ENCODE measurements at places on chromosomes 3 and 15. TPM values are rescaled to one million over a fixed set of nuclear protein-coding genes. Genes with fewer than 3 reads are reported as not detected.

The ZPLD1 gene
- 0.33 TPM for total RNA-seq

- H3K27ac ChIP-seq = peak overlapping the region; percentile 99
- DNase-seq = no peak
- H3K4me3 ChIP-seq = peak overlapping the region; percentile 54
- H3K4me1 ChIP-seq = peaks cover 6% of the 10 kb centered on the region
Observed at GRCh38 chr15:92807971-92808571, 92.1 kb upstream of the CHD2 start.

DNA sequence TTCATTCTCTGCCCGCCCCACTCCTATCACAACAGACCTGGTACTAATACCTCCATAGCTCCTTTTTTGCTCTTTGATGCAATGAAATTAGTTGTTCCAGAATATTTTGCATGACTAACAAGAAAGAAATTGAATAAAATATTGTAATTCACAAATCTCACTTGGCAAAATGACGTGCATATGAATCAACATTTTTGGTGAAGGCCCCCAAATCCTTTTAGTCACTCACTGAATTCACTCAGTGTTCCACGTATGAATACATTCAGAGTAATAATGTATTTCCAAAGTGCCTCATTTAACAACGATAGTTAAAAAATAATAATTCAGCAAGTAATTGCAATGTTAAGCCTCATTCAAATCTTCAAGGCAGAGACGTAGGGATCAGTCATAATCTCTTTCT lies 148.6 kb upstream of the STRIT1 start:
- no peaks in the 10 kb centered on the region for H3K27me3 ChIP-seq
- no peaks in the 10 kb centered on the region for H3K36me3 ChIP-seq
- DNase-seq = no peak
- no peaks in the 10 kb centered on the region for H3K4me1 ChIP-seq

- no peaks in the 10 kb centered on the region for H3K36me3 ChIP-seq
- H3K27me3 ChIP-seq = peaks cover 4% of the 10 kb centered on the region
- no peak for DNase-seq
- H3K27ac ChIP-seq = no peak overlapping the region
- no peaks in the 10 kb centered on the region for H3K4me1 ChIP-seq
Observed at GRCh38 chr15:66072616-66073361, 180.8 kb downstream of the MEGF11 start.

The CAND2 gene
- 5.6 TPM for total RNA-seq

- H3K27ac ChIP-seq = peak overlapping the region; percentile 45
- peak; percentile 55 for DNase-seq
- H3K4me1 ChIP-seq = no peaks in the 10 kb centered on the region
- no peaks in the 10 kb centered on the region for H3K27me3 ChIP-seq
- H3K4me3 ChIP-seq = no peak overlapping the region
- H3K36me3 ChIP-seq = peaks cover 5% of the 10 kb centered on the region
Observed at GRCh38 chr3:45417930-45418847, 29.8 kb downstream of the LARS2 start.

DNA sequence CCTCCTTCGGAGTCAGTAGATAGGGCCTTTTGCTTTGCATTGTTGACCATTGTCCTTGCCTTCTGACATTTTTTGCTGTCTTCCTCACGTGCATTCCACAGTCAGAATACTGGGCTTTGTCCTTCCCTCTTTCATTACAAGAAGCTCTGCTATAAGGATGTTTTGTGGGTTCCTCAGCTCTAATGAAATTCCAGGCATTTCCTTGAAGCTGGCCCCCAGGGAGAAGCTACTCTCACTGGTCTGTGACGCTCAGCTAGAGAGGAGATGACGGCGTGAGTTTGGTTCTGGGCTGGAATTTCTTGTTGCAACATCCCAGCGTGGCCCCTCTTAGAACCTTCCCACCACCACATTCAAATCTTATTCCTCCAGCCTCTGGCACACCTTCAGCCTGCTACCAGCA lies 210.2 kb downstream of the TJP1 start:
- H3K36me3 ChIP-seq = no peaks in the 10 kb centered on the region
- no peak for DNase-seq

The CLDN1 gene
- total RNA-seq = 0.80 TPM

DNA sequence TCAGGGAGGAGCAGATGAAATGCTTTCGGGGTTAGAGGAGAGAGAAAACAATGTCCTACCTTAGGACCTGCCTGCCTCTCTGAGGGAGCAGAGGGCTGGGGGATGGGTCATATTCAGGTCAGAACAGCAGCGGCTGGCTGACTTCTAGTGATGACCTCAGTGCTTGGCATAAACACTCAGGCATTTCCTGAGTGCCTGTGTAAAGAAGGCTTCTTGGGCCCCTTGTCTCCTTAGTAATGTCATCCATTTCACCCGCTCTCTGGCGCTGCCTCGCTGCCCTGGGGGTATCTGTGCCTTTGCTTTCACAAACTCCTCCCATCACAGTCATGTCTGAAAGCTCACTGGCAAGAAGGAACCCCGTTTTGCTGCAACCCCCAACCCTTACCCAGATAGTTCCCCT lies 82.9 kb upstream of the GSK3B start:
- no peaks in the 10 kb centered on the region for H3K36me3 ChIP-seq
- no peaks in the 10 kb centered on the region for H3K27me3 ChIP-seq
- peak overlapping the region; percentile 77 for H3K27ac ChIP-seq

GRCh38 chr3:188168648-188169047 lies 14.7 kb downstream of the LPP start:
- H3K4me3 ChIP-seq = no peak overlapping the region
- no peak for DNase-seq
- no peaks in the 10 kb centered on the region for H3K27me3 ChIP-seq
- peaks cover 12% of the 10 kb centered on the region for H3K4me1 ChIP-seq
- H3K36me3 ChIP-seq = no peaks in the 10 kb centered on the region

DNA sequence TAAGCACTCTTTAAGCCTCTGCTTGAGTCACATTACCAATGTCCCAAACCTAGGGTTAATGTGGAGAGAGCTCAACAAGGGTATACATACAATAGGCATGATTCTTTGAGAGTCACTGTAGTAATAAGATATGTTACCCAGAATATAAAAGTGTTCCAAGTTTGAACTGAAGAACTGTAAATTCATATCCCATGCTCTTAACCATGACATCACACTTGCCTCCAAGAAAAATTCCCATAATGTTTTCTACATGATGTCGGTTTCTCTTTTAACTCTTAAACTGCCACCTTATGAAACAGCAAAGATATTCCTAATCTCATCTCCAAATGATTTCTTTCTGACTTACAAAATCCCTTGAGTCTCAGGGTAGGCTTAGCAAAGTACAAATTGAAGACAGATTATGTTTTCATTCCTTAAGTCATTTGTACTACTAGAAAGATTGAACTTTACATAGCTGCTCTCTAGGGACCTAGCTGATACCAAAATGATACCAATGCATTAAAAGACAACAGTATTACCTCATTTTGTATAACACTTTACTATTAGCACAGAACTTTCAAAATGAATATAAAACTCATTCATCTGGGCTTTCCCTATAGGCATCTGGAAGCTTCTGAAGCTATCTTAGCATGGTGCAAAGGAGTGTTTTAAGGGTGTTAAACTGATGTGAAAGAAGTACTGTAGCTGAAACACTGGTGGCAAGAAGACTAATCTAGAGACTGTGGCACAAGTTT lies 127.1 kb downstream of the KCNMB2 start:
- H3K27ac ChIP-seq = no peak overlapping the region
- no peak overlapping the region for H3K4me3 ChIP-seq
- no peaks in the 10 kb centered on the region for H3K4me1 ChIP-seq
- H3K27me3 ChIP-seq = no peaks in the 10 kb centered on the region
- no peaks in the 10 kb centered on the region for H3K36me3 ChIP-seq

GRCh38 chr3:124448954-124449353 lies 281.3 kb upstream of the UMPS start:
- no peak overlapping the region for H3K27ac ChIP-seq
- H3K36me3 ChIP-seq = no peaks in the 10 kb centered on the region
- no peaks in the 10 kb centered on the region for H3K27me3 ChIP-seq

Measured in breast epithelium (tissue), 4 donors.